Smooth muscle cell of the umbilical artery (primary cell): ENCODE measurements at places on chromosomes 12 and 14. TPM values are rescaled to one million over a fixed set of nuclear protein-coding genes. Genes with fewer than 3 reads are reported as not detected.

The MUCL1 gene
- not detected in 2 replicates for total RNA-seq

The CD27 gene
- not detected in 2 replicates for total RNA-seq

The TAS2R7 gene
- not detected in 2 replicates for total RNA-seq

The REP15 gene
- total RNA-seq = 2.1 and 5.0 TPM in 2 replicates

The CYP27B1 gene
- total RNA-seq = 0.59 and 0.74 TPM in 2 replicates

The FOXM1 gene
- 1.2 and 9.9 TPM in 2 replicates for total RNA-seq
